ENCODE measurements at places on chromosomes 3 and 15. TPM values are rescaled to one million over a fixed set of nuclear protein-coding genes. Genes with fewer than 3 reads are reported as not detected.

The ZNF501 gene
- total RNA-seq, result 3.2 TPM

The CPN2 gene
- not detected for total RNA-seq

The DET1 gene
- total RNA-seq, result 2.0 TPM

DNA sequence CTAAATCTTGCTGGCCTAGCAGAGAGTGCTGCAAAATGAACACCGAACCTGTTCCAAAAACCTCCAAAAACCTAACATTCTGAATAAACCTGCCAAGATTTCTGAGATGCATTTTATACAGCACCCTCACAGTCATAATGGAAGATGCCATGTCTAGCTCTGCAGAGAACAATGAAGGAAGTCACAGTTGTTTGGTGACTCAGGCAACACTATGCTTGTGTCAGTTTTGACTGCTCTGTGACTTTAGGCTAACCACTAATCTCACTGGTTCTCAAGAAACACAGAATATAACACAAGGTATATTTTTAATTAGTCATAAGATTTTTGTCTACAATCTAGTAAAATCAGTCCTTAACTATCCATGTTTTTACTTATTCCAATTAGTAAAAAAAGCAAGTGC is 606.6 kb downstream of the TBL1XR1 start:
- no peaks in the 10 kb centered on the region for H3K36me3 ChIP-seq
- H3K4me1 ChIP-seq, result no peaks in the 10 kb centered on the region
- no peak overlapping the region for H3K4me3 ChIP-seq

GRCh38 chr3:118400886-118401285 is 633.8 kb downstream of the IGSF11 start:
- no peak for DNase-seq
- no peaks in the 10 kb centered on the region for H3K36me3 ChIP-seq
- no peaks in the 10 kb centered on the region for H3K27me3 ChIP-seq
- H3K4me3 ChIP-seq, result no peak overlapping the region

DNA sequence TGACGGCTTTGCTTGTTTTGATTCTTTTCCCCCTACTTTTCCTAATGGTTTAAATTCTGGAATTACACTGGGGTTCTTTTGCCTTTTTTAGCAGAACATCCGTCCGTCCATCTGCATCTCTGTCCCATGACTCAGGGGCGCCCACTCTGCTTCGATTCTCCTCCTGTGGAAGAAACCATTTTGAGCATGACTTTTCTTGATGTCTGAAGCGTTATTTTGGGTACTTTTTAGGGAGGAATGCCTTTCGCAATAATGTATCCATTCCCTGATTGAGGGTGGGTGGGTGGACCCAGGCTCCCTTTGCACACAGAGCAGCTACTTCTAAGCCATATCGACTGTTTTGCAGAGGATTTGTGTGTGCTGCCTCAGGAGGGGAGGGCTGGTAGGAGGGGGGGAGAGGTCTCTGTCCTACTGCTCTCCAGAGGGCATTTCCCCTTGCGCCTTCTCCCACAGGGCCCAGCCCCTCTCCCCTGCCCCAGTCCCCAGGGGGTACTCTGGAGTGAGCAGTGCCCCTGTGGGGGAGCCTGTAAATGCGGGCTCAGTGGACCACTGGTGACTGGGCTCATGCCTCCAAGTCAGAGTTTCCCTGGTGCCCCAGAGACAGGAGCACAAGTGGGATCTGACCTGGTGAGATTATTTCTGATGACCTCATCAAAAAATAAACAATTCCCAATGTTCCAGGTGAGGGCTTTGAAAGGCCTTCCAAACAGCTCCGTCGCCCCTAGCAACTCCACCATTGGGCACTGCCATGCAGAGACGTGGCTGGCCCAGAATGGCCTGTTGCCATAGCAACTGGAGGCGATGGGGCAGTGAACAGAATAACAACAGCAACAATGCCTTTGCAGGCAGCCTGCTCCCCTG is 19.5 kb upstream of the BSN start:
- no peak overlapping the region for H3K4me3 ChIP-seq
- H3K27ac ChIP-seq, result no peak overlapping the region
- H3K4me1 ChIP-seq, result no peaks in the 10 kb centered on the region

- DNase-seq, result no peak
- no peak overlapping the region for H3K4me3 ChIP-seq
- H3K36me3 ChIP-seq, result no peaks in the 10 kb centered on the region
- no peaks in the 10 kb centered on the region for H3K4me1 ChIP-seq
These were observed 18.6 kb downstream of the CSTA start for GRCh38 chr3:122343654-122344053.

Measured in Caco-2 (cell line).